ENCODE measurements at places on chromosomes 3 and 15.

- DNase-seq: no peak
Observed at GRCh38 chr3:127325629-127325961, 37.7 kb upstream of the PRR20G start.

GRCh38 chr3:58567251-58567515, 10.0 kb downstream of the FAM107A start:
- DNase-seq: no peak

DNA sequence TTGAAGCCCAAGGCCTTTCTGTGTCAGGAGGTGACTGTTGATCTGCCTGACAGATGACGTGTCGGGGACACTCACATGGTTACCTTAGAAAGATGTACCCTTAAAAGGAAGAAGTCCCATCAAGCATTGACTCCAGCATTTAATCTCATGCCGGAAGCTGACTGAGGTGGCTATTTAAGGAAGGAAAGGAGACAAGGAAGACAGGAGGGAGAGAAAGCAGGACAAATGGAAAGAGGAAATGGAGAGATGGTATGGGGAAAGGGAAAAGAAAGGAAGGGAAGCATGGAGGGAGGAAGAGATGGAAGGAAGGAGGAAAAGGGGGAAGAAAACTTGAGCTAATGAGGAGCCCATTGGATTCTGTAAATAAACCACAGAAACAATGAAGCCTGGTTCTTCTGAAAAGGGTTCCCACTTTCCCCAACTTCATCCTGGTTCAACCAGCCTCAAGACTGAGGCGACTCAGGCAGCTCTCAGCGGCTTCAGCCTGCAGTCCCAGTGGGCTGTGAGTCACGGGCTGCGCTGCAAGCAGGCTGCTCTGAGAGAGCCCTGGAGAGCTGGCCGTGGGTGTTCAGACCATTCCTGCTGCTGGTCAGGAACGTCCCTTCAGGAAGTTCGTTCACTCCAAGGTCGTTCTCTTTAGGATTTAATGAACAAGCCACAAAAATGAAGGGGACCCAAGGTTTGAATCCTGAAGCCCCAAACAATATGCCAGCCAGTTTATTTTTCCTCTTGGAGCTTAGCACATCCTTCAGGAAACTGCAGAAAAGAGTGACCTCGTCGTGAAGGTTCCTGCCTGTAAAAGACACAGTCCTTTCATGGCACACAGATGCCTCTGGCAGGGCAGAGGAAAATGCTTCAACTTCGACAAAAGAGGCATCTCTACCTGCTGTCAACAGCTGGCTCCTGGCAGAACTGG, 69.6 kb upstream of the THBS1 start:
- no peak for DNase-seq

- no peak for DNase-seq
Observed at GRCh38 chr15:41333026-41333562, 413 bp downstream of the NUSAP1 start.

GRCh38 chr3:51718547-51719409, 11.9 kb downstream of the GRM2 start:
- DNase-seq: no peak

DNA sequence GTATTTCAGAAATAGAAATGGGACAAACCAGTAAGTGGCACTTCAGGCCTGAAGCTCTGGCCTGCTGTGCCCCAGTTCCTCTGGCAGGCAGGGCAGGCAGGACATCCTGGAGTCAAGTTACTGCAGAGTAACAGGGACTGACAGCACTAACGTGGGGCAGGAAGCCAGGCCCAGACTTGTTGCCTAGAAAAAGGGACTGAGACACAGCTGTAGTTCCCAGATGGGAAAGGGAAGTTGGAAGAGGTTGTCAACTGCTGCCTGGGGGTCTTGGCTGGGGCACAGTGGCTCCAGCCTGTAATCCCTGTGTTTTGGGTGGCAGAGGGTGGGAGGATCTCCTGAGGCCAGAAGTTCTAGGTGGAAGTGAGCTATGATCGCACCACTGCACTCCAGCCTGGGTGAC, 171.9 kb downstream of the FMN1 start:
- no peak for DNase-seq

DNA sequence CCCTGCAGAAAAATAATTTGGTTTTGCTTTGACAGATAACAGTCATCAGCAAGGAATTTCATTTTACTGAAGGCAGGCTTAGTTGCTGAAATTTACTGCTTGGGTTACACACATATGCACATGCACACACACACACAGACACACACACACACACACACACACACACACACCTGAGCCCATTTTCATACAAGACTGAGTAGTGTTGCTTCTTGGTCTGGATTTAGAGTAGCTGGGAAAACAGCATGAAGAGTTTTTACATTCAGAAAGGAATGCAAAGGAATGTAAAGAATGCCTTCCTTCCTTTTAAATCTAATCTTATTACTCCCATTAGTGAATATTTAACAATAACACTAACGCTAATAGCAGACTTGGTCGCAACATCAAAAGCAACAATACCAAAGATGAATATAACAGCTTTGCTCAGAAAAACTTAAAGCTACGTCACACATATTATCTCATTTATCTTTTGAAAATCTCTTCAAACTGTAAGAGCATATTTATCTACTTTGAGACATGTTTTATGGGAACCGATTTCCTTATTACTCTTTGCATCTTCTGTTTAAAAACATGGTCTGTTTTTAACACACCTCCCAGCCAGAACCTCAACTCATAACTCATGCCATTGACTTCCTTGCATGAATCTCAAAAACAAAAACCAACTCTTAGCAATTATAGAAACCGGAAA, 32.5 kb downstream of the RFTN1 start:
- DNase-seq: no peak

DNA sequence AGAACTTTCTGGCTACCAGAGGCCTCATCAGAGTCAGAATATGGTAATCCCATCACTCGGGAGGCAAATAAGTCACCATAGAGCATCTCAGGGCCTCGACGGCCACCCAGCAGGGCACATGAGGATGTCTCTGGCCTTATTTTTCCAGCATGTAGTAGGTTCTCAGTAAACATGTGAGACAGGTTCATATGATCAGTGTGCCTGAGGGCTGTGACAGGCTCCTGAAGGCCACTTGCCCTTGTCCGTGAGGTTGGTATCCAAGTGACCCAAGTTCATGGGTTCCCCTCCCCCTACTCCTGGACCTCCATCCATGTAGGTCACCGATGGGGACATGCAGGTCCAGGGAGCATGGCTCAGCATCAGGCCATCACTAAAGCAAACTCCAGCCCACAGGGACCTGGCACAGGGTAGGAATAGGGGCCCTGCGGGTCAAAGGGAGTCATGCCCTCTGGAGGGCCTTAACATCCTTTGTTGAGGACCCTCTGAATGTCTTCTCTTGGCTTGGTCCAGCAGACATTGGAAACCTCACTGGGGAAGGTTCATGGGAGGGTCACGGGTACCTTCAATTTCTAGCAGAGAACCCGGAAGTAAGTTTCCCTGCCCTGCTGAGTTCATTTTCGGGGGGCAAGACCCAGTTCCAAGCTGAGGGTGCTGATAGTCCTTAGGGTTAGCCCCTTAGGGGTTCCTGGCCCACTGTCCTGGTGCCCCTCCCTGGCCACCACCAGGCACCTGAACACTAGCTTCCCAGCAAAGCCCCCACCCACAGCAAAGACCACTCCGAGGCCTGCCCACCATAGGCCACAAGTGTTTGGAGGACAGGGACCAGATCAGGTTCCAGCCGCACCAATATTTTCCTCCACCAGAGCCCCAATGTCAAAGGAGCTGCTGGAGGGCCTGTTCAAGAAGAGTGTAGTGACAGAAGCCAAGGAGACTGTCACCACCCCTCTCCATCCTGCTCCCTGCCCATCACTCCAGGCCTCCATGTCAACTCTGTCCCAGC, 61.1 kb downstream of the ZNF445 start:
- no peak for DNase-seq

- no peak for DNase-seq
Observed at GRCh38 chr3:125679258-125679657, 84.0 kb upstream of the OSBPL11 start.

- DNase-seq: no peak
Observed at GRCh38 chr3:52481819-52482521, 13.2 kb upstream of the STAB1 start.

- no peak for DNase-seq
Observed at GRCh38 chr3:114556657-114557213, 262.9 kb downstream of the TIGIT start.

DNA sequence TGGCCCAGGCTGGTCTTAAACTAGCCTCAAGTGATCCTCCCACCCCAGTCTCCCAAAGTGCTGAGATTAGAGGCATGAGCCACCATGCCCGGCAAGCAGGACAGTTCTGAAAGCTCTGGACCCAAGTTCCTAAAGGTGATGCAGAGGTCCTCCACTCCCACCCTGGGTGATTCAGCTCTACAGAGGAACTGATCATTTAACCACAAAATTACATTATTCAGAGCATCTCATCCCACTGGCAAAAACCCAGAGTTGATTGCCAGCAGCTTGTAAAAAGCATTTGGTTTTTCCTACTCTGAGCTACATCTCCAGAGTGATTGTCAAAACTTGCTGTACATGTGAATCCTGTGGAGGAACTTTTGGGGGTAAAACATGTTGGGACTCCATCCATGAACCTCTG, 60.2 kb downstream of the SLTM start:
- DNase-seq: no peak

DNA sequence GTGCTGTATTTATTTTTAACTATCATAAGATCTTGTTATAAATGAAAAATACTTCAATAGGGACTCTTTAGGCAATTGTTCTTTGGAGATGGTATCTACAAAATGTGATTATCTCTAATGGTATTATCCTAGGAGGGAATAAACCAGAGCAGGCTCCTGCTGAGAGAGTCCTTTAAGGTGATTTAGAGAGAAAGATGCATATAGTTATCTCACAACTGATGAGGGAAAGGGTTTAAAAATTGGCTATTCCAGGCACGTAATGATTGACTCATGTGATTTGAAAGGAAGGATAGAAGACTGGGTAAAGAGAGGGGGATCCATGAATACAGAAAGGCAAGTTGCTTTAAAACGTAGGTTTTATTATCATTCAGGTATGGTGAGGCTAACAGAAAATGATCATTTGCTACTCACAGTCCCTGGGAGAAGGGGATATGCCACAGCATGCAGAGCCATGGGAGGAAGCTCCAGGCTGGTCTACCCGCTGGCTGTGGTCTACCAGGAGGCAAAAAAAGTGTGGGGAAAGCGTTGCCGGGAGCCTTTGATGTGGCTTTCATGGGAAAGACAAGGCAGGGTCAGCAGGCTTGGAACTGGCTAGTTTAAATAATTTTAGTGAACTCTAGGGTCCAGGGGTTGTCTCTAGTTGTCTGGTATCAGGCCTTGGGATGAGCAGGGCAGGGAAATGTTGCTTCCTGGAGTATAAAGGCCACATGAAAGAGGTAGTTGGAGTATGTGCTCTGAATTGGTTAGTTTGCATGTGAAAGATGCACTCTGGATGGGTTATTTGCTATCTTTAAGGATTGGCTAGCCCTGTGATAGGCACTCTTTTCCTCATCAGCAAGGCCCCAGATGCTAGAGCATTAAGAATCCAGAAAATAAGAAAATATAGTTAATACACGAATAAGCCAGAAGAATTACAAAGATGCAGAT, 798.4 kb upstream of the GRM7 start:
- no peak for DNase-seq

DNA sequence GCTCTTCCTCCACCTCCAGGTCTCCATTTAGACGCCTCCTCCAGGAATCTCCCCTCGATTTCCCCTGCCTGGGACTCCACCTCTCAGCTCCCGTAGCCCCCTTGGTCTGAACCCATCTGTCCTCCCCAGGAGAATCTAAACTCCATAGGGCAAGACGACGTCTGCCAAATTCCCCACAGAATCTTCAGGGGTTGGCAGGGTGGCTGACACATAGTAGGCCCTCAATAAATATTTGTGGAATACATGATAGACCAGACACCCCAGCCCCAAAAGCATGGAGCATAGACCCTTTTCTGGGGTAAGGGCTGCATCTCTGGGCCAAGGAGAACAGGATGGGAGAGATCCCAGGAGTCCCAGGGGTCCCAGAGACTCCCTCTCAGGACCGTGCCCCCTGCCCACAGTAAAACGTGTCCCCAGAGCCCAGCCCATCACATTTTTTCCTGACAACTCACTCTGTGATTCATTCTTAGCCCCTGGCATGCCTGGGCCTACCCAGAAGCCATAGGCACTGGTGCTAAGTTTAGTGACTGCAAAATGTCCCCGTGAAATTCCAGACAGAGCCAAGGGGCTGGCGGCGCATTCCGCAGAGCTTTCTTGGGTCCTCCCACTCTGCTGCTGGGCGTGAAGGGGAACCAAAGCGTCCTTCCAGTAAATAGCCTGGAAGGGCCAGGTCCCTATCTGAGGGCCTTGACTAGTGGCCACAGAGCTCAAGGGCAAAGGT, 78.0 kb upstream of the SLC6A6 start:
- no peak for DNase-seq

DNA sequence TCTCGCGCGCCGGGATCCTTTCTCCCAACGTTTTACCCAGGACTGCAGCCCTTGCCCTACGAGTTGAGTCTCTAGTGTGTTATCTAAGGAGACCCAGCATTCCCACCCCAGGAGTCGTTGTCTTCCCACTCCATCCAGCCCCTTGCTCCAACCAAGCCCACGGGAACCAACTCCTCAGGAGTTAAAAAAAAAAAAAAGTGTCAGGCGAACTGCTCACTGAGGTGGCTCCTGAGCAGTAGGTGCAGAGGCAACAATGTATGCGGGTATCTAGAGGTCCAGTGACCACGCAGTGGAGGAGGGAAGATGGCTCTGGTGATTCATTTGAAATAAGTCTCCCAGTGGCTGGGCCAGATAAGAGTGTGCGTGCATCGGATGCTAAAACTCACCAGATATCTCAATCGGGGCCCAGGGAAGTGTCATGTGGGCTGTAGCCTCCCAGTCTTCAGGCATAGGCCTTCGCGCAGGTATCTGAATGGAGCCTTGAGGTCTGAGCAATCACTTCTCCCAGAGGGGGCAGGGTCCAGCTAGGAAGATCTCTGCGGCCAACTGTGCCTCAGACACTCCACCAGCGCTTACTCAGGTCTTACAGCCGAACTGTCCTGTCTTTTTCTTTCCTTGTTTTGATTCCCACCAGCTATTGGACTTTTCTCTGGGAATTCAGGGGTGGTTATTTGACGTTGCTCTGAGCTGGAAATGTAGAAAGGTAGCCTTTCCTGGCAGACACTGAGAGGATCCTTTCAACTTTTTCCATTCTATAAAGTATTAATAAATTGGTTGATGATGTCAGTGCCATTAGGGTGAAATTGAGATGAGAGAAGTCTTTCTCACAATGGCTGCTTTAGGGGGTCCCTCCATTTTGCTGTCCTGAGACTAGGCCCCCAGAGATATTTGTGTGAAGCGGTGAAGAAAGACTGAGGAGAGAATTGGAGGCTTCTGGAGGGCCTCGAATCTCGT, 21.0 kb downstream of the ZIC4 start:
- DNase-seq: no peak
